Renal pelvis (tissue), 12 donors: ENCODE measurements at places on chromosomes 5 and 9. TPM values are rescaled to one million over a fixed set of nuclear protein-coding genes. Genes with fewer than 3 reads are reported as not detected.

The CDC25C gene
- polyA plus RNA-seq: 9.0 TPM

- no peak for DNase-seq
Measured at GRCh38 chr9:105205787-105206495, 38.5 kb upstream of the SLC44A1 start.

DNA sequence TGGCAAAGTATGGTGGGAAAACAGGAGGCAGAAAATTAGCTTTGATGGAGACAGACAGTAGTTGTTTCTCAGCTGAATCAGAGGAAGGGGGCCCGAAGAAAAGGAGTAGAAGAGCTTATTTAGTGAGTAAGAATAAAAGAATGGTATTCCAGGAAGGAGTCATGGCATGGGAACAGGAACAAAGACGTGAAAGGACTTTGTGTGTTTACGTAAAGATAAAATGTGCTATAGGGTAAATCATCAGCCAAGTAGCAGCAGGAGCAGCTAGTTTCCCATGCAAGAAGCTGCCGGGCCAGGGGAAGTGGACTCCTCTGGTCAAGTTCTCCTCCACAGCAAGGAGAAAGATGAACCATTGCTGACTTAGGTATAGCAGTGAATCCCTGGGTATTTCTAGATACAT is 454.5 kb downstream of the HINT1 start:
- no peak for DNase-seq

- DNase-seq: no peak
Measured at GRCh38 chr5:157161996-157162395, 4.1 kb downstream of the GARIN3 start.

- DNase-seq: peak; percentile 78
Measured at GRCh38 chr5:137091472-137091871, 407.7 kb downstream of the SPOCK1 start.

The FAM53C gene
- polyA plus RNA-seq: 31.6 TPM
